GM12865 (cell line): ENCODE measurements at places on chromosomes 12 and 14.

DNA sequence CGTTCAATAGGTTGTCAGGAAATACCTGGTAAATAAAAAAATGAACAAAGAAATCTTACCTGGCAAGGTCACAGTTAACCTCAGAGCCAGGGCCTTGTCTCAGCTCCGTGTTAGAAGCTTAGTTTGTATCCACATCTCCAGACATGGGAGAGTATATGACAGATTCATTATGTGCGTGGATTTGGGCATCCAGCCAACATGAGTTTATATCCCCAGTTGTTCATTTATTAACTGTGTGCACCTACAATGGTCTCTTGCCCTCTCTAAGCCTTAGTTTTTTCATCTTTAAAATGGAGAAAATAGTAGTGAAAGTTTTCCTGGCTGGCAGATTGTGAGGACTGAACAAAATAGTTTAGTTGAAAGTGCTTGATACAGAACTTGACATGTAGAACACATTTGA, 437.8 kb downstream of the NPAS3 start:
- no peak for DNase-seq

DNA sequence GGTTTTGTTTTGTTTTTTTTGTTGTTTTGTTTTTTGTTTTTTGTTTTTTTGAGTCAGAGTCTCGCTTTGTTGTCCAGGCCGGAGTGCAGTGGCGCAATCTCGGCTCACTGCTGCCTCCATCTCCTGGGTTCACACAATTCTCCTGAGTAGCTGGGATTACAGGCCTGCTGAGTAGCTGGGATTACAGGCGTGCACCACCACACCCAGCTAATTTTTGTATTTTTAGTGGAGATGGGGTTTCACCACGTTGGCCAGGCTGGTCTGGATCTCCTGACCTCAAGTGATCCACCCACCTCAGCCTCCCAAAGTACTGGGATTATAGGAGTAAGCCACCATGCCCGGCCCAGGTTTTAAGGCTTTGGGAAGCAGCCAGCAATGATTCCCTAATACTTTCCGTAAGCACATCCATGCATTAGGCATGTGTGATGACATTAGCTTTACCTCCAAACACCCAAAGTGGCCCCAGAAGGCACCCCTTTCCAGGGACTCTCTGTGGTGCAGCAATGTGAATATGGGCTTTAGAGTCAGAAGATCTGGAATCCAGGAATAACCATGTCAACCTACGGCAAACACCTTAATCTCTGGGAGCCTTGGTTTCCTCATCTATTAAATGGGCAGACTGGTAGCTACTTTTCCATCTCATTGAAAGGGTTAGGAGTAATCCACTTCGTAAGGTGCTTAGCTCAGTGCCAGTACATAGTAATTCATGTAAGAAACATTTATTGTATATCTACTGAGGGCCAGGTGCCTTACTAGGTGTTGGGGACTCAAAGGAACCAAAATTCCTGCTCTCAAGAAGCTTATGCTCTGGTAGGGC, 152.9 kb downstream of the ZFP36L1 start:
- no peak for DNase-seq

GRCh38 chr14:74945261-74945851, 10.0 kb downstream of the PGF start:
- DNase-seq = peak; percentile 40

DNA sequence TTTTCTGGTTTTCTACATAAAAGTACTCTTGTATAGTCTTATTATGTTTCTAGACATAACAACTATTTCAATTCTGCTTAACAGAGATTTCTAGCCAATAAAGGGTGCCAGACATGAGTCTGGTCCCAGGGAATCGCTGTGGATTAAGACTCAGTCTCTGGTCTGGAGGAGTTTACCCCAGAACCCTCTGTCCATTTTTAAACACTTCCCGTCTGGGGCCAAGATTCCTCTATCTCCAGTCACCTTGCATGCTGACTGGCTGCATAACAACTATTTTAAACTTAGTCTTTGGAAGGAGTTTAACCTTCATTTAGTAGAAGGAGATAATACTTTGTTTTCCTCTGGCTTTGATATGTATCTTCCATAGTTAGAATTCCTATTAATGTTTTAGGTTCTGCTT, 163.1 kb upstream of the IFNG-AS1 start:
- no peak for DNase-seq

- no peak for DNase-seq
Observed at GRCh38 chr12:7121324-7121723, 7.4 kb downstream of the RBP5 start.

- no peak for DNase-seq
Observed at GRCh38 chr12:124698211-124698997, 131.0 kb upstream of the NCOR2 start.

- no peak for DNase-seq
Observed at GRCh38 chr12:32140877-32141276, 34.2 kb downstream of the BICD1 start.

DNA sequence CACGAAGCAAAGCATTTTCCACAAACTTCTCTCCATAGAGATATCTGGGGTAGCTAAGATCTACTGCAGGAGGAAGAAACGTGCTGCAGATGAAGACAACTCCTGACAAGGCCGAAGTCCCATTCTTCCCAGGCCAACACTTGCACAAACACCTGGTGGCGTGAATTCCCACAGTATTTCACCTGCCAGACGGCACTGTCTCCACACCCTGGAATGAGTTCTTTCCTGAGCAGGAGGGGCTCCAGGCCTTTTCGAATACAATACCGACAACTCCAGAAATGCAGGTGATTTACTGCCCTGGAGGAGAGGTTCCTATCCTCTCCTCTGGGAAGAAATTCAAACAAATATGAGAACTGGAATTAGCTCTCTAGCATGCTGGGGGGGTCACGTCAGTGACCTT, 179.9 kb downstream of the MON2 start:
- no peak for DNase-seq

GRCh38 chr12:117033382-117034221, 65.6 kb downstream of the TESC start:
- DNase-seq = no peak

DNA sequence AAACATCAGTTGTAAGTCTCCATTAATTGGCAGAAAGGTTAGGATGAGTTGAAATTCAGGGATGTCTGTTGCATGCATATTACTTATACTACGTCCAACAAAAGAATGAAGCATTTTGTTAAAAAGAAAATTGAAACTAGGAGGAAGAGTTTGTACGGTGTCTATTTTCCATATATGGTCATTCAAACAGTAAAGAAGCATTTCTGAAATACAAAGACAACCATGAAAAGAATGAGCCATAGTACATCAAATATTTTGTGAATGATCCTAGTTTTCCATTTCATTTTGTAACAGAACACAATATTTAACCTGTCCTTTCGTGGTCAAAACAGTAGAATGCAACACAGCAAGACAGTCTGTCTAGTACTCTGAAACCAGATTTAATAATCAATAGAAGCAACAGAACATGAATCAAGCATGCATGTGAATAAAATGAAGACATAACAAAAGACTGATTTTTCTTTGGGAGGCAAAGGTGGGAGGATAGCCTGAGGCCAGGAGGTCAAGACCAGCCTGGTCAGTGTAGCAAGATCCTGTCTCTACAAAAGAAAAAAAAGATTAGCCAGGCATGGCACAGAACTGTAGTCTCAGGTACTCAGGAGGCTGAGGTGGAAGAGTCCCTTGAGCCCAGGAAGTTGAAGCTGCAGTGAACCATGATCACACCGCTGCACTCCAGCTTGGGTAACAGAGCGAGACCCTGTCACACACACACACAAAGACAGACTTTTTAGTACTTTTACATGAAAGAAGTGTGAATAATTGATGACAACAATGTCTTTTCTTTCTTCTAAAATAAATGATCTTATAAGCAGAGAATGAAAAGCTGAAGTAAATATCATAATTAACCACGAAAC, 156.0 kb downstream of the LRIG3 start:
- peak; percentile 25 for DNase-seq

- DNase-seq = no peak
Observed at GRCh38 chr12:11556682-11557081, 92.8 kb upstream of the ETV6 start.

DNA sequence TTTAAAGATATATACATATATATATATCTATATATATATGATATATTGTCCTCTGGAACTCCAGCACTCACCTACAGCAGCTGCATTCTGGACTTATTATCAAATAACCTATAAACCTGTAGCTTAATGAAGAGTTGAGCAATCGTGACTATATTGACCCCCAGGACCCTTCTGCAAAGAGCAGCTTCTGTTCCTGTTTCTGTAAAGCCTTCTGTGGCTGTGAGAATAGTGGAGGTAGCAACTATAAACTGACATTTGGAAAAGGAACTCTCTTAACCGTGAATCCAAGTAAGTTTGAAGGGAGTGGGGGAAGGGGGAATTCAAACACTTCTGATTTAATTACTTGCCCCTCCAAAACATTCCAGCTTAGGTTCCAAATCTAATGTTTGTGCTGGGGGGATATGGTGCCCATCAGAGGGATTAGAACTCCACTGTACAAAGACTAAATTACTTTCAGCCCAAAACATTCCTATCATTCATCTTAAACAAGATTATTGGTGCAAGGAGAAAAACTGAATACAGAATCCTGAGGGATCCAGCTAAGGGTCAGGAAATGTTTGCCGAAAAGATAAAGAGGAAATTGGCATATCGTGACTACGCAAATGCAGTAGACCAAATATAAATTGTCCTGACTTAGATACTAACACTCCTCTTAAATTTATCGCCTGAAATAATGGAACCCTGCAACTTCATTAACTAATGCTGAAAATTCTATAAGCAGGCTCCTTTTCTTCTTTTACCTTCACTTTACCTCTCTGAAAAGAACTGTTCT, 106.1 kb downstream of the DAD1 start:
- DNase-seq = peak; percentile 35

DNA sequence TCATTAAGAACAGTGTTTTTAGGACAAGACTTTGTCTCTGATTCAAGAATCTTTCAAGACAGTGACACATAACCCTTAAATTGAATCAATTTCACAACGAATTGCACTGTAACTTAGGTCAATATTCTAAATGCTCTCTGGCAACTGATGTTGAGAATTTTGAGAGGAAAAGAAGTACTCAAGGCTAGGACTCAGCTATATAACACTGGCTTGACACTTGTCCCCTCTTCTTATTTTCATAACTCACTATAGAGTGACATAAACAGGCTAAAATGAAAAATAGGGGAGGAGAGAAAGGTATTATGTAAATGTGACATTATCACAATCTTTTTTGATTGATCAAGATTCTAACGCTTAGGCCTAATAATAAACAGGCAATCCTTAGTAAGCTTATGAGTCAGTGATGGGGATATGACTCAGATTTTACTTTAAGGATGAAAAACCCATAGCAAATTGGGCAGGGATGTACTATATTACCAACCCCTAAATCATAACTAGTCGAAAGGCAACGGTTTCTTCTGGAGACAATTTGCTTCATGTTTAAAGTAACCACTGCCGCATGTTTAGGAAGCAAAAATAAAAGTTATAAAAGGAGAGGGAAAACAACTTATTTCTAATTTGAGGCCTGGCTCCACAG, 10.9 kb downstream of the BTG1 start:
- DNase-seq = peak; percentile 58

- DNase-seq = no peak
Observed at GRCh38 chr12:124525927-124526692, 41.3 kb downstream of the NCOR2 start.

- no peak for DNase-seq
Observed at GRCh38 chr14:59454139-59454538, 11.0 kb downstream of the GPR135 start.

DNA sequence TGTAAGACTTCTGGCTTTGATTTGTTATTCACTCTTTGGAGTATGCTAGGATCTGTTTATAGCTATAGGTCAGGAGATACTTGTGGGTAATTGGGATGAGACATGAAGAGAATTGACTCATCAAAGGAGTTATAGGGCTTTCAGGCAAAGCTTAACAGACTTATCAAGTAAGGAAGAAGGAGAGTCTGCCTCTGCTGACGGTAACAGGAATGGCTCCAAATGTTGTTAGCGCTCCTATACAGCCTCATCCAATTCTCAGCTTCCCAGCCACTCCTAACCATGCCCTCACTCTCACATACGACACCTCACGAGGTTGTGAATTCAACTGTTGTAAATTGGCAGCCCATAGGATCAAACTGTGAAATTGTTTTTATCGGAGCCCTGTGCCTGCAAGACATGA, 140.5 kb downstream of the KCNA5 start:
- DNase-seq = no peak

- DNase-seq = no peak
Observed at GRCh38 chr14:68544081-68544892, 248.6 kb downstream of the ZFP36L1 start.

DNA sequence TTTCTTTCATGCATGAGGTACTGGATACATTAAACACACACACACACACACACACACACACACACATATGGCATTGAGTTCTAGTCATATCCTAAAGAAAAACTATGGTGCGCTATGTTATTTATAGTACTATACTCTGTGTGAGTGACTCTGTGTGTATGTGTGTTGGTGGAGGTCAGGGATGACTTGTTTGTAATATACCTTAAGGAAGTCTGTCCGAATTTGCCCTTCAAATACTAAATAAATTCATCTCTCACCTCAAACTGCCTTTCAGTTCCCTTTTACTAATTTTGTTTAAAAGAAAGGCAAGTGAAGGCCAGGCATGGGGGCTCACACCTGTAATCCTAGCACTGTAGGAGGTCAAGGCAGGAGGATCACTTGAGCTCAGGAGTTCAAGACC, 2.1 kb upstream of the AKAP5 start:
- peak; percentile 65 for DNase-seq

DNA sequence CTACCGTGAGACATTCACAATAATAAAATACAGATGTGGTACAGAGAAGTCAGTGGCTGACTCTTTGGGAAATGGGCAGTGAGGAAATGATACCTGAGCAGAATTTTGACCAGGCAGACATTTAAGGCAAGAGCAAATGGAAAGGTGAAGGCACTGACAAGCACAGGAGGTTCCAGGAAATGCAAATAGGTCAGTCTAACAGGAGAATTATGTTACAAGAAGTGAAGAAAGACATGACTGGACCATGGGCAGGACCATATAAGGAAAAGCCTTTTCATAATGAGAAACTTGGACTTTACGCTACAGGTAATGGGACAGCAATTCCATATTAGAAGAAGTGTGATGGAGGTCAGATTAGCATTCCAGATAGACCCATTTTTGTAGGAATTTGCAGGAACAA, 338.9 kb downstream of the PDZRN4 start:
- DNase-seq = no peak

- peak; percentile 10 for DNase-seq
Observed at GRCh38 chr12:103841690-103842584, 903 bp upstream of the NT5DC3 start.

GRCh38 chr12:79151956-79152355, 287.4 kb downstream of the SYT1 start:
- DNase-seq = no peak

- DNase-seq = no peak
Observed at GRCh38 chr14:31484754-31485153, 3.1 kb downstream of the GPR33 start.

- no peak for DNase-seq
Observed at GRCh38 chr12:109222496-109222895, 86.6 kb downstream of the FOXN4 start.

DNA sequence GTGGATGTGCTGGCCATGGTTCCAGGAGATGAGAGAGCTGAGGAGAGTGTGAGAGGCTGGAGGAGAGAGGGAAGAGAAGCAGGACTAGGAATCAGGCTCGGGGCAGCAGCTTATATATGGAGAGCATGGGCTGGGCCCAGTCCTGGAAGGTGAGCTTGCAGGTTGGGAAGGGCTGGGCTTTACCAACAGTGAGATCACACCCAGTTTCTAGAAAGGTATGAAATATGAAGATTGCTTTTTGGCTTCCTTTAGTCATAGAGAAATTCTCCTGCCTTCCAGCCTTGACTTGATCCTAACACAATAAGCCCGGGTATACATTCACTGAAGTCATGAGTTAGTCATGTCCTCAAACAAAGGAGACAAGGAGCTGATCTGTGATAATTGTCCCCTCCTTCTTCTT, at the start of gene KRT6A:
Gene KRT6A (minus strand): TSS at position 86 of the 400 bp plus-strand sequence. CDS start 69 bp downstream, at position 17.
- DNase-seq = no peak
